ENCODE measurements at places on chromosomes 3 and 15.

DNA sequence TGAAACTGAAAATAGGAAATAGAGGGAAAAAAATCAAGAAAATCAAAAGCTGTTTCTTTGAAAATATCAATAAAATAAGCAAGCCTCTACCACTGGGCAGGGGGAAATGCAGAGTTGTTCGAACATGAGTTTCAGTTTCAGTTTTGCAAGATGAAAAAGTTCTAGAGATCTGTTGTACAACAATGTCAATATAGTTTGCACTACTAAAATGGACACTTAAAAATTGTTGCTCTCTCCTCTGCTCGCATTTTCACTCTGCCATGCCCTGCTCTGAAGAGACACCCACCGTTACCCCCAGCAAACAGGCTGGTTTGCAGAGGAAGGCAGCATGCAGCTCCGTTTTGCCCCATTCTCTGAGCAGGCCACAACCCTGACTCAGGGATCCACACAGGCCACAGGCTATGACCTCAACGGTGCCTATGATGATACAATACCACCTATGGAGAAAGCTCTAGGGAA, 64.5 kb downstream of the ZNF148 start:
- no peak for DNase-seq

- no peak for DNase-seq
These were observed 179.4 kb downstream of the OPA1 start for GRCh38 chr3:193772422-193772763.

DNA sequence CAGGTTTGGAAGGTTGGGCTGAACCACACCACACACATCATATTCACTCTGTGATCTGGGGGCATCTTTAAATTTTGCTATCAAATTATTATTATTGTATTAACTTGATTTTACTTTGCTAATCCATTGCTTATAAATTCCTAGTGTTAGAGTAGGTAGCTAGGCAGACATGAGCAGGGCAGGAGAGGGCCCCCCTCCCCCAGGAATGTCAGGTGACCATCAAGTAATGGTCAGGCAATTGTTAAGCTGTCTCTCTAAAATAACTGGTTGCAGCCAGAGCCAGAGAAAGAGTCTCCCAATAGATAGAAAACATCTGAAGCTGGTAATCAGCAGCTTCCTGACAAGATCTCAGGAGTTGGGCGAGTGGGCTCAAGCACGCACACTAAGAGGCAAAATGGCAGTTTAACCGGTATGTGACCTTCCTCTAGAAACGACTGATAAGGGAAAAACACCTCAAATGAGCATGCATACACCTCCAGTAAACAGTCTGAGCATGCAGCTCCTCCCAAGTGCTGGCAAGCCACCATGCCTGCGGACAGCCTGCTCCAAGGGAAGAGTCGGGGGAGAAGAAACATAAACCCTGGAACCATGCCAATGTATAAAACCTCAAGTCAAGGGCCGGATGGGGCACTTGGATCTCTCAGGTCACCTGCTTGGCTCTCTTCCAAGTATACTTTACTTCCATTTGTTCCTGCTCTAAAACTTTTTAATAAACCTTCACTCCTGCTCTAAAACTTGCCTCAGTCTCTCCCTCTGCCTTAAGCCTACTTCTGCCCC, 3.1 kb upstream of the CXCR6 start:
- DNase-seq: no peak

DNA sequence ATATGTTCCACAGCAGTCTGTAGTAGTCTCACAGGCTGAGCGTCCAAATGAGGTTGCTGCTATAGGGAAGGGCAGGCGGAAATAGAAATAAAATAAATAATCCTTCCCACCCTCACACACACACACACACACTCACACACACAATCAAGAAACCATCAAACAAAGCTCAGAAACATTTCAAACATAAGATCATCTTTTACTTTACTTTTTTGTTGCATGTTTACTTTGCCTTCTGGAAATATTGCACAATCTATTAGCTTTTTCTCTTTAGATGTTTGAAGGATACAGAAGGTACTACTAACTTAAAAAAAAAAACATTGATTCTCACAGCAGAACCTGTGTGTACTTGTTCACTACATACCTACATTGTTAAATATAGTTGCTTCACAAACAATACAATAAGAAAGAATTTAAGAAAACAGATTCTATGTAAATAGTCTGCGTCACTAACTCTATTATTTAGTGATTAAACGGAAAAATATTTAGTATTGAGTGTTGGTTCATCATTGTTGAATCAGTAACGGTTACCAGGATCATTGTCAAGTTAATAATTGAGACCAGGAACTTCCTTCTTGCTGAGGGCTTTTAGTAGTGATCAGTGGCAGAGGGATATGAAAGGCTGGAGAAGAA, 20.5 kb downstream of the ALCAM start:
- DNase-seq: no peak

DNA sequence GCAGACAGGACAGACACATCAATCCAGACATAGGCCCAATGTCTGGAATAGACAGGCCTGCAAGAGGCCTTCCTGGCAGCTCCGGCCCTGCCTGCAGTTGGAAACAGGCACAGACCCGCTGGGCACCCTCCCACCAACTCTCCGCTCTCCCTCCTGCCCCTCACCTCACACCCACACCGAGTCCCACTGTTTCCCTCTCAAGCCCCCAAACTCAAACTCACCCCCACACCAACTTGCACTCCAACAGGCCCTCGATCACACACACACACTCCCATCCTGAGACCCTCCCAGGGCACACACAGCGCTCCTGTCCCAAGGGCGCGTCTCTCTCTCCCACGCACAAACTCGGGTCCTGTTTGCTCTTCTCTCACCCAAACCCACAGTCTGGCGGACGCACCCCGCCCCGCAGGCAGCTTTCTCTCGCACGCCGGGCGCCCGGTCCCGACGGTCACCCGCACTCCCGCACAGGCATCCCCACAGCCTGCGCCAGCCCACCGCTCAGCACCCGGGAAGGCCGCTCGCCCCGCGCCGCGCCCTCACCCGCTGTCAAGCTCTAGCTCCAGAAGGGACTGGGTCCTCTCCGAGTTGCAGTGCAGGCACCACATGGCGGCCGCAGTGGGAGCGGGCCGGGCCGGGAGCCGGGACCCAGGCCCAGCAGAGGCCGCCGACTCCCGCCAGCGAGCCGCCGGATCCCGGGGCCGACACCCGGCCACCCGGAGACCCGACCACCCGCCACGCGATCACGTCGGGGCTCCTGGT, 106.2 kb downstream of the IQSEC1 start:
- no peak for DNase-seq

DNA sequence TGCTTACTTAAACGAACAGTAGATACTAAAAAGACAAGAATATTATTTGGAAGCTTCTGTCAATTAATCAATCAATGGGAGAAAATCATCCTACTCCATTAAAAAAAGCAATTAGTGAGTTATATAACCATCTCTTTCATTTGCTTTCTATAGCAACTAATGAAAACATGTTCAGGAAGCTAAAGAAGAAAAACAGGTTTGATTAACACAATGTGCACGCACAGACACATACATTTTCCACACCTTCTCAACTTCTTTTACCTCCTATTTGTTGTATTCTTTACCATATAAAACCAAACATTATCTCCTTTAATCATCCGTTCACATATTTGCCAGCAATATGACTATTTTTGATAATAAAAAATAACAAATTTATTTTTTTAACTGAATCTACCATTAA, 111.3 kb downstream of the GBE1 start:
- no peak for DNase-seq

- no peak for DNase-seq
These were observed 20.2 kb downstream of the ATOSA start for GRCh38 chr15:52658955-52659354.

- DNase-seq: no peak
These were observed 24.3 kb downstream of the PLA2G4F start for GRCh38 chr15:42131826-42132806.

DNA sequence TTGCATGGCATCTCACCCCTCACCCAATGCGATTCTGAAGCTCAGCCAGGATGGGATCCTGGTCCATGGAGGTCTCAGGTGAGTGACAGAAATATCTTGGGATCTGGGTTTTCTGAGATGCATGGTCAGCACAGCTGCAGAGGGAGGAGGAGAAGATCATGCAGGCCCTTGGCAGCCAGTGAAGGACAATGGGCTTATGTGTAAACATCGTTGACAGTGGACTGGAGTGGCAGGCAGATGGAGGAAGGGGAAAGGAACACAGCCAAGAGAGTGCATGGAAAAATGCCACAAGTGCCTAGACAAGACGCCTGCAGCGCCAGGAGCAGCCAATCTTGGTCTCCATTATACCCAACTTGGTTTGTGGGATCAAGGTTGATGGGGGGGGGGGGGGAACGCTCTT, 347.9 kb downstream of the MCTP2 start:
- DNase-seq: no peak
